Astrocyte (in vitro differentiated cells and primary cell): ENCODE measurements at places on chromosomes 6 and 20. TPM values are rescaled to one million over a fixed set of nuclear protein-coding genes. Genes with fewer than 3 reads are reported as not detected.

The ASIP gene
- not detected in 2 replicates for total RNA-seq

The TOX2 gene
- 0.16 TPM in 1 of 2 replicates, not detected in the other for total RNA-seq

The PRDM1 gene
- total RNA-seq, result 10.5 and 11.4 TPM in 2 replicates

The SERPINB6 gene
- total RNA-seq, result 68.4 and 75.3 TPM in 2 replicates

The ZC3H12D gene
- total RNA-seq, result 0.05 and 0.10 TPM in 2 replicates

The AIF1 gene
- not detected in 2 replicates for total RNA-seq

The VARS2 gene
- 19.8 and 21.6 TPM in 2 replicates for total RNA-seq

The CCM2L gene
- total RNA-seq, result 0.11 TPM in 1 of 2 replicates, not detected in the other

The SLC17A3 gene
- total RNA-seq, result not detected in 2 replicates

The RHAG gene
- total RNA-seq, result not detected in 2 replicates

The KIAA1755 gene
- 0.77 and 1.1 TPM in 2 replicates for total RNA-seq

The SLC22A7 gene
- total RNA-seq, result not detected in 2 replicates

The KIF25 gene
- not detected in 2 replicates for total RNA-seq

The KHDRBS2 gene
- total RNA-seq, result not detected in 2 replicates

The COL9A3 gene
- 43.0 and 54.3 TPM in 2 replicates for total RNA-seq

The SOBP gene
- total RNA-seq, result 4.7 and 7.6 TPM in 2 replicates

The TMEM244 gene
- total RNA-seq, result not detected in 2 replicates

The ARMH2 gene
- total RNA-seq, result not detected in 2 replicates

The OXT gene
- not detected in 2 replicates for total RNA-seq

The HLA-F gene
- total RNA-seq, result 6.0 and 7.4 TPM in 2 replicates

The MCCD1 gene
- total RNA-seq, result not detected in 2 replicates

The FUCA2 gene
- 58.7 and 64.0 TPM in 2 replicates for total RNA-seq

GRCh38 chr6:160081398-160081797 is 40.2 kb upstream of the SLC22A1 start:
- no peak for DNase-seq

DNA sequence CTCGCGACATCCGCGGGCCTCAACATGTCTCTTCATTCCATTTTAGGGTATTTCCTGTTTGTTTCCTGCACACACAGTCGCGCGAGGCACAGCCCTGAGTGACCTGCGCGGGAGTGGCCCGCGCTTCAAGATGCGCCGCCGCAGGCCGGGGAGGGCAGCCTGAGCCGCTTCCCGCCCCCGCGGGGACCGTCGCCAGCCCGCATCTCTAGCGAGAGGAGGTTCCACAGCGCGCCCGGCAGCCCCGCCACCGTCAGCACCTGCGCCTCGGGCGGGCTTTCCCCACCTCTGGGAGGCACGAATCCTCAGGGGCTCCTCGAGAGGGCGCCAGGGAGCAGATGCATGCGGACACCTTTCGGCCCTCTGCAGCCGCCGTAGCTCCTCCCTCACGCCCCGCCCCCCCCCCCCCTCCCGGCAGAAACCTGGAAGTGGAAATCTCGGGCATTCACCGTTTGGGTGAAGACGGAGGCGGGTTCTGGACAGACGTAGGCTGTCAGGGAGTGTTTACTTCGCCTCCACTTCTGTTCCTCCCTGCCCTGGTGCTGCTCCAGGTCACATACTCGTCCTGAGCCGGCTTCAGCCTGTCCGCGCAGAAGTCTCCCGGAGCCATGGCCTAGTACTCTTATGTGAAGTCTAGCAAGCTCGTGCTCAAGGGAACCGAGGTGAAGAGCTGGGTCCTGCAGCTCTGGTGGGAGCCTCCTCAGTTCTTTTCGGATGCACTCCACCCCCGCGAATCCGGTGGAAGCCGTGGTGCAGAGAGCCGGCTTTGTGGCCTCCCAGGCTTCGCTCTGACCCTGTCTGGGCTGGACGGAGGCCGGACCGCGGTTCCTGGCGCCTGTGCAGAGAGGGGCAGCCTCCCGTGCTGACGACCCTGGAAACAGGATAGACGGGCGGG is 880.5 kb upstream of the DEFB115 start:
- peak; percentile 39 for DNase-seq

- peak; percentile 97 for DNase-seq
These were observed 40.1 kb upstream of the PTCHD4 start for GRCh38 chr6:48151142-48151541.

GRCh38 chr6:168276576-168277273 is 42.9 kb downstream of the DACT2 start:
- DNase-seq, result no peak

DNA sequence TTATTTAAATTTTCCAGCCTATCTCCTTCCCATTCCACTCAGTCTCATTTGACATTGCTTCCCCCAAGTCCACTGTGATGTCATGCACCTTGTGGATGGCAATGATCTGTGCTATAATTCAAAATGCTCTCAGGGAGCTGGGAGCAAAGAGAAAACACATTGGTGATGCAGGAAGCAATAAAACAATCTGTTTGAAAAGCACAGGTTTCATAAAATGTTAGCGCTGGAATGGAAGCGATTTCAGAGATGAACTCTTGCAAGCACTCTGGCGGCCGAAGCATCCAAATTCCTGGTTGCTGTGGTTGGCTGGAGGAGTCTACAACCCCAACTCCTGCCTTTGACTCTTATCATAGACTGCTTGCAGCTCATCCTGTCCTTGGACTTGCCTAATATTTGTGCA is 167.0 kb downstream of the GMPR start:
- DNase-seq, result no peak

DNA sequence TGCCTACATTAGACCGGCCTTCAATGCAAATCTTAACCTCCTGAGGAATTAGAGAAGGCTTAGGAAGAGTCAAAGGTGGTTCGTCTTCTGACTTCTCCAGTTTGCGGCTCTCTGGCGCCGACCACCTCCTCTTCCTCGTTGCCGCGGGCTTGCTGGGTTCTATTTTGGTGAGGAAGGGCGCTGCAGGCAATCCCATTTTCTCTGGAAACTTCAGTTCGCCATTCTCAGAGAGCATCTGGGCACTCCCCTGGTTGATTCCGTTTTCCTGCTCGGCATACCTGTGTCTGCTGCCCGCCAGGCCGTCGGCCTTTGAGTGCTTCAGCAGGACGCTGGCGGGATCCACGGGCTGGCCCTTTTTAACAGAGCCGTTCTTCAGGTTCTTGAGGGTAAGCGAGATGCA is 67.9 kb downstream of the GMPR start:
- DNase-seq, result no peak

GRCh38 chr6:116476002-116476678 is 15.0 kb downstream of the CALHM6 start:
- no peak for DNase-seq

GRCh38 chr6:15265787-15266186 is 19.9 kb downstream of the JARID2 start:
- DNase-seq, result no peak

GRCh38 chr20:64130271-64130670 is 22.9 kb upstream of the NPBWR2 start:
- no peak for DNase-seq

- no peak for DNase-seq
These were observed 127.6 kb upstream of the DUSP22 start for GRCh38 chr6:164720-165119.

DNA sequence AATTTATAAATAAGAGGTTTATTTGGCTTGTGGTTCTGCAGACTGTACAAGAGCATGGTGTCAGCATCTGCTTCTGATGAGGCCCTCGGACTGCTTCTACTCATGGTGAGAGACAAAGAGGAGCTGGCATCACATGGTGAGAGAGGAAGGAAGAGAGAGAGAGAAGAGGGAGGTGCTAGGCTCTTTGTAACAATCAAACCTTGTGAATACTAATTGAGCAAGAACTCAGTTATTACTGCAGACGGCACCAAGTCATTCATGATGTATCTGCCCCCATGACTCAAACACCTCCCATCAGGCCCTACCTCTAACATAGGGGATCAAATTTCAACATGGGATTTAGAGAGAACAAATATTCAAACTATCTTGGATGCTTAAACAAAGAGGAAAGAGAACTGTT is 6.3 kb upstream of the SIRPG start:
- peak; percentile 16 for DNase-seq

DNA sequence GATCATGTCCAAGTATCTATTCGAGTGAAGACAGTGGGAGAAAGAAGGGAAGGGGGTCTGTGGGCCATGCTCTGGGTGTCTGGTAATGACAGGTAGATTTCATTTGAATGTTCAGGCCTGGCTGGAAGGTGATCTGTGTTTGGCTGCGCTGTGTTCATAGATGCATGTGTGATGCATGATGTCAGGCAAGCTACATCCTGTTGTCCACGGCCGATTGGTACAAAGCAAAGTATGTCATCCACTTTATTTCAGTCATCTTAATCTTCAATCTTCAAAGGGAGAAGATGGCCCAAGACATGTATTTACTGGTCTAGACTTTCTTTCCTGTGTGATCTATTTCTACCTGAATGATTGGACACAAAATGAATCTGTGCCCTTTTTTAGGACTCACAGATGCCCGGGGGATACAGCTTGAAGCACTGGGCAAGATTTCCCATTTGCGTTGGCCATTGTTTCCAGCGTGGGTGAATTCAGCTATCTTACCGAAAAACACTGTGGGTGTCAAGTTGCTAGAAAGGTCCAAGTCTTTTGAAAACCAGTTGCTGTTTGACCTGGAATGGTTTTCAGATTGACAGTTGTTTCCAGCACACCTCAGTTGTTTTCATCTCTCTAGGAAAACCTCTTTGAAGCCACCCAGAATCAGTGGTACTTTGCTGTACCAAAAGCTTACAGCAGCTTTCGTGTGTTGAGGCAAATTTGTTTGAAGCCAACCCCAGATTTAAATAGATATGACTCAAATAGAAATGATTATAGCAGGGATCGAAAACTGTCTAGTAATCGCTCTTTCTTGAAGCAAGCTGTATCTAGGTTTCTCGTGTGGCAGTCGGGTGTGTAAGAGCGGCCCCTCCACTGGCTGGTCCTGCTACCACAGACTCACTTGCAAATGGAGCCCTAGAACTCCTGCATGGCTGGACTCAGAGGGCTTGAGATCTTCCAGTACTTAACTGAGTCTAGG is 27.2 kb downstream of the DUSP22 start:
- DNase-seq, result no peak

GRCh38 chr20:52171025-52171424 is 20.6 kb downstream of the ZFP64 start:
- no peak for DNase-seq

DNA sequence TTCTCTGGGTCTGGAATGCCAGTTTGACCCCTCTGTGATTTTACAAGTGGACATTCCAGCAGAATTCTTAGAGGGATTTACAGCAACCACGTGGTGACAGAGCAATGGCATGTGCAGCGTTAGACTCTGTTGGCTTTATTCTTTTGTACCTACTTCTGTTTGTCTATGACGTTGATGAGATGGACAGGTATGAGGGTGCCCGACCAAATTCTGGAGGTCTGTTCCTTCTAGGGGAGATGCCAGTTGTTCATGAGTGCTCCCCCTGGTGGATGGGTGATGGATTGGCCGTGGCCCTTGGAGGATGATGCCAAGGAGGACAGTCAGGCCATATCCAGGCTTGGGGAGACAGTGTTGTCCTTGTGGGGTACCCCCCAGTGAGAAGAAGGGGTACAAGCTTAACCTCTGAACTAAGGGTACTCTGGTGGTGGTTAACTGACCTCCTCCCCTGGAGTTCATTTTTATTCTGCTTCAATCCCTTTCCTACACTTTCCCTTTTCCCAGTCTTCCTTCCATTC is 198.6 kb downstream of the DTNBP1 start:
- DNase-seq, result no peak

- no peak for DNase-seq
These were observed 371.5 kb downstream of the SYNE1 start for GRCh38 chr6:152265651-152266050.

DNA sequence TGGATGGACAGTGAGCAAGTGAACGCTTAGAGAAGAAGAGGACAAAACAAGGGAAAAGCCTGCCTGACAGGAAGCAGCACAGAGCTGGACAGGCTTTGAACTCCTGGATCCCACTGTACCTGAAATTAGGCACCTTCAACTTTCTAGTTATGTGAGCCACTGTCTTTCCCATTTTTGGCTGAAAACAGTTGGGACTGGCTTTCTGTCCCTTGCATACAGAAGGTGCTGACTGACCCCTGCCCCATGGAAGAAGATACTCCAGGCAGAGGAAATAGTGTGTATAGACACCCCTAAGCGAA is 122.8 kb downstream of the CEBPB start:
- DNase-seq, result no peak

- DNase-seq, result peak; percentile 20
These were observed 133.4 kb upstream of the KCNG1 start for GRCh38 chr20:51156041-51156982.

- DNase-seq, result no peak
These were observed 645.0 kb downstream of the PHF3 start for GRCh38 chr6:64280569-64280968.

GRCh38 chr6:903761-904160 is 210.8 kb upstream of the EXOC2 start:
- DNase-seq, result peak; percentile 62

DNA sequence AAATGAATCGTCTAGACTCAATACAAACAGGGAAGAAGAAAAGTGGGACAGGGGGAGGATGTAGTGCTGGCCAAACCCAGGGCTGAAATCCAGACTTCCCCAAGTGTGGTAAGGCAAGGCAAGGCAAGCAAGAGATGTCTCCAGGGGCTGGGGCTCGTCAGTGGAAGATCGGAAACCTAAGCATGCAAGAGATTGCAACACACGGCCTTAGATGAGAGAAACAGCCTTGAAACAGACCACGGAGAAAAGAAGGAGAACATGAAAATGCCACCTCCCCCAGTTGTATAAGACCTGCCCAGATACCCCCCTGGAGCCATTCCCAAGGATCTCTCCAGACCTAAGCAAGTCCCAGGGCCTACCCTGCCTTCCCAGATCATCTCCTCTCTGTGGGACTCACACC is 20.0 kb downstream of the VEGFA start:
- DNase-seq, result no peak

DNA sequence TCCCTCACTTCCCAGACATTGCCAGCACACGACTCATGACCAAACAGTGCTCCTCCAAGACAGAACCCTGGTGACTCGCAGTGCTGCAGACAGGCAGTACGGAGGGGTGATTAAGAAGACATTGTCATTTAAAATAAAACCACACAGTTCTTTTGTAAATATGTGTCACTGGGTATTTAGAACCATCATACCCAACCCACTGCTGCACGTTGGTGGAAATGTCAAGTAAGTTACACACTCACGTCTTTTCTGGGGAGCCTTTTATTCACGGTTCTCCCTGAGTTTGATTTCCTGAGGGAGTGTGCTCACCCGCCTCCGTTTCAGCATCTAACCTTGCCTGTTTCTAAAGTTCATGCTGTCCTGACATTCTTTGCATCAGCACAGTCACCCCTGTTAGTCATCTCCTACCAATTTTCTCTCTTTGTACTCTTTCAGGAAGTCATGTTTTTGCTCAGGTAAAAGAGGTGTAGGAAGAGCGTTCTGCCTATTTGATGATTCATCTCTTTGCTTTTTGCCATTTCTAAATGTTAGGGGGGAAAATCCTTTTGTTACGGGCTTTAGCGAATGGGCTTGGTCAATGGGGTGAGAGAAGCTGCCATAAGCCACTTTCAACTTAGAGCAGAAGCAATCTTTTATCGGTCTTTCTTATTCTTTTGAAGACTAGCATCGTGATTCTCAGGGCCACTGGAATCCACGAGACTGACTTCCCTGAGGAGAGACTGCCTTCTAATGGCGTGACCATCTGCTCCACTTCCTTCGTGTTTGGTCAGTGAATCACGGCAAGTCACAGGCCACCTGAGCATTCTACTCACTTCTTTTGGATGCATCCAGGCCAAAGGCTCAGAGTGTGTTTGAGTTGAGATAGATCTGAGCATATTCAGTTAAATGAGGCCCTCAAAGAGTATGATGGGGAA is 512.8 kb upstream of the JARID2 start:
- DNase-seq, result peak; percentile 90

- DNase-seq, result peak; percentile 61
These were observed 63.0 kb upstream of the CD2AP start for GRCh38 chr6:47414423-47415167.
